Brain microvascular endothelial cell (primary cell): ENCODE measurements at places on chromosomes 5 and 9.

GRCh38 chr5:53971131-53971530, 339.2 kb downstream of the ARL15 start:
- no peak for DNase-seq

- DNase-seq, result no peak
Measured at GRCh38 chr5:37519807-37520206, 140.7 kb downstream of the WDR70 start.

GRCh38 chr9:73131461-73131860, 20.2 kb upstream of the ANXA1 start:
- no peak for DNase-seq

- DNase-seq, result peak; percentile 97
Measured at GRCh38 chr5:142644640-142645361, 41.1 kb downstream of the FGF1 start.

- no peak for DNase-seq
Measured at GRCh38 chr5:154677921-154678320, 77.3 kb upstream of the LARP1 start.

- peak; percentile 43 for DNase-seq
Measured at GRCh38 chr5:154783774-154784460, 28.7 kb downstream of the LARP1 start.

- DNase-seq, result no peak
Measured at GRCh38 chr5:175738602-175739133, 80.8 kb downstream of the HRH2 start.

DNA sequence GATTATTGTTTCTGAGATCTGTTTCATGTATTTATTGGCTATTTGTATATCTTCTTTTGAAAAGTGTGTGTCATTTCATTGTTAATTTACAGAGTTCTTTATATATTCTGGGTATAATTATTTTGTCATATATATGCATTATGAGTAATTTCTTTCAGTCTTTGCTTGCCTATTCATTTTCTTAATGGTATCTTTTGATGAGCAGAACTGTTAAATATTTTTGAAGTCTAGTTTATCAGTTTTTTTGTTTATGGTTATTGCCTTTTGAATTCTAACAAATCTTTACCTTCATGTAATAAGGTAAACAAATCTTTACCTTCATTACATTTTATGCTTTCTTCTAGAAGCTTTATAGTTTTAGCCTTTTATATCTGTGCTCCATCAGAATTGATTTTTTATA, 66.4 kb downstream of the CSNK1G3 start:
- DNase-seq, result no peak

DNA sequence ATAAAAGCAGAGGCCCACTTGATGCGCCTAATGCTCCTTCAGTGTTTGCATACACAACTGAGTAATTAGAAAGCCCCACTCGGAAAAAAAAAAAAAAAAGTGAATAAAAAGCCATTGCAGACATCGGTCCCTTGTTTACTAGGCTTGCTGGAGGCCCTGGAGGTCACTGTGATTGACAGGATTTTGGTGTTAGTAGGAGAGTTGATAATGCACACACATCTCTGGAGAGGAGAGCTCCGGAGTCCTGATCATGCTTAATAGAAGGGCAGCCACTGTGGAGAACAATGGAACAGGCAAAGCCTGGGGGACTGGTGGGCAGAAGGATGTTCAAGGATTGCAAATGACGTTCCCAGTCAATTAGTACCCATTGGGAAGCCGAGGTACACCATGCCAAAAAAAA, 152.5 kb downstream of the EFNA5 start:
- no peak for DNase-seq

DNA sequence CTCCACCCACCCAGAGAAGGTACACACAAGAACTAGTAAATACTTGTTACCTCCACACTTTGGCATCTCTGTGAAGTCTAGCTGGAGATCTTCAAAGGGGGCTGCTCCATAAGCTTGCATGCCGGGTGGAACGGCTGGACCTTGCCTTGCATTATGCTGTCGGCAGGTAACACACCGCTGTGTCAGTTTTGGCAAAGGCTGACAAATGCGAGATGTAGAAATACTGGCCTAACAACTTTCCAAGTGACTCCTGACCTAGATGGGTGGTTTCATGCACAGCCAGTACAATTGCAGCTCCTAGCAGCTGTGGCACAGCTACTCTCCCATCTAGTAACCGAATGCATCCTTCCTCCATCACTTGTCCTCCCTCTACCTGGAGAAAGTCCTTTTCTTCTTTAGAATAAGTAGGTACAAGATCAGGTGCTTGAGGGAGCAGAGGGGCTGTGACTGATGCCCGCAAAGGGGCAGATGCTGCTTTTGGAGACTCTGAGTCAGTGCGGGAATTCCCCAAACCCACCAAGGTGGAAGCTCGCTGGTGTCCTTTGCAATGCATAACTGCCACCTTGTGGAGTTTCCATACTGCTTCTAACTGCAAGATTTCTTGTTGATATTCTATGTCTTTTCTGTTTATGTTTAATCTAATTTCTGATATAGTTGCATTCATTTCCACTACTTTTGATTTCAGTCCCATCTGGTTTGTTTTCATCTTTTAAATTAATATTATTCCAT, 78.4 kb downstream of the TMEM161B start:
- DNase-seq, result no peak
